ENCODE measurements at places on chromosomes 7 and 10.
A peak's percentile ranks its signal among the peaks of the same experiment; 100 is the strongest.

- no peak for DNase-seq
Measured at GRCh38 chr10:89351412-89351779, 23.6 kb downstream of the IFIT3 start.

GRCh38 chr7:116211006-116211912 is 920 bp downstream of the TES start:
- peak; percentile 68 for DNase-seq

DNA sequence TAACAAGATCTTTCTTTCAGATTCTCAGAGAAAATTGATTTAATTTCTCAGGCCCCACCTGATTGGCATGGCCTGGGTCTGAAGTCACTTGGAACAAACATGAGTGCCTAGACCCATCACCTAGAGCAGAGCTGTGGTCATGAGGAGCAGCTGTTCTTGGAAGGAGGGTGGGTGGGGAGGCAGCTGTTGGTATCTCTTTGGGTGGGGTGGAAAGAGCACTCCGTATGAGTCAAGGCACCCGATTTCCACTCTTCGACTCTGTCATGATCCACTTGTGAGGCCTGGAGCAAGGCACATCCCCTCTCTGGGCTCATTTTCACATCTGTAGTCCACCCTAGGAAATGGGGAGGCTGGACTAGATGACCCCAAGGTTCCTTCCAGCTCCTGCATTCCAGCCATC is 156.7 kb downstream of the C10orf105 start:
- DNase-seq = no peak

DNA sequence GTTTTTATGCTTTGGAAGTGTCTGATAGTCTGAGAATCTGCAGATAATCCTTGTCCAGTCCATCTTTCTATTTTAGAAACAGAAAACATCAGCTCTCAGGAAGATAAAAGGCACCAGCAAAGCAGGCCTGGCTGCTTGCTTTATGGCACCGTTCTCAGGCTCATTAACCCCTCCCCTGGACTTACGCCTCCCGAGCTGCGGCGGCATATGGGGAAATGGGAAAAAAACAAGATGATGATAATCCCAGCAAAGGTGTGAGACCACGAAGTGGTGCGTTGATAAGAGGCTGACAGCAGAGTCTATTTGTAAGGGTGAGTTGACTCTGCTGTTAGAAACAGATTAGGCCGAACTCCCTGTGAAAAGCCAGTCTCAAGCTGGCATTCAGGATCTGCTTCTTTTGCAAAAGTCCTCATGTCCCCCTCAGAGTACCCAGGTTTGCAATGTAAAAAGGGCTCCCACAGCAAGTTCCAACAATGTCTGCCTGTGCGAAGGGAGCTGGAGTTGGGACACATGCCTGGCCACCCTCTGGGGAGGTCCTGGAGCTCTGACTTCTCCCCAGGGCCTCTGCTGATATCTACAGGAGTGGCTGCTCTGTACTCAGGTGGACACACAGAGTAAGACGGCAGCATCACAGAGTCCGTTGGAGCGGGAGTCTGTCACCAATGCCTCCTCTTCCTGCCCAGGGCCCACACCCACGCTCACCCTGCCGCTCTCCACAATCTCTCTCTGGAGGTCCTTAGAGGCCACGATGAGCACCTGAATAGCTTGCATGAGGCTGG is 54.3 kb downstream of the SPDYE5 start:
- no peak for DNase-seq

DNA sequence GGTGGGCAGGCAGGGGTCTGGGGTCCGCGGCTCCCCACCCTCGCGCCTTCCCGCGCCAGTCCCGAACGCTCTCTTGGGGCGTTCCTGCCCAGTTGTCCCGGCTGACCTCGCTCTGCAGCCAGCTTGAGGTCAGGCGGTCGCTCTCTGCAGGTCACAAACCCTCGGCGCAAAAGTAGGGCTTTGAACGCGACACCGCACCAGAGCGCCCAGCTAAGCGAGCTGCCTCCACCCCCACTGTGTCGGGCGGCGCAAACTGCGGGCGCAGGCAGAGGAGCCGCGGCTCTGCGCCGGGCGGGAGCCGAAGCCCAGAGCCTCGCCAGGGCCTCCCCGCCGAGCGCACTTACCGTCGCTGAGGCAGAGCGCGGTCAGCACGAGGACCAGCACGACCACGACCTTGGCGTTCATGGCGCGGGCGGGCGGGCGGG is 284 bp downstream of the CXCL12 start:
- DNase-seq = peak; percentile 57

- DNase-seq = no peak
Measured at GRCh38 chr10:51034769-51035168, 39.5 kb upstream of the PRKG1 start.

- DNase-seq = no peak
Measured at GRCh38 chr10:1157615-1157933, 101.4 kb downstream of the WDR37 start.

DNA sequence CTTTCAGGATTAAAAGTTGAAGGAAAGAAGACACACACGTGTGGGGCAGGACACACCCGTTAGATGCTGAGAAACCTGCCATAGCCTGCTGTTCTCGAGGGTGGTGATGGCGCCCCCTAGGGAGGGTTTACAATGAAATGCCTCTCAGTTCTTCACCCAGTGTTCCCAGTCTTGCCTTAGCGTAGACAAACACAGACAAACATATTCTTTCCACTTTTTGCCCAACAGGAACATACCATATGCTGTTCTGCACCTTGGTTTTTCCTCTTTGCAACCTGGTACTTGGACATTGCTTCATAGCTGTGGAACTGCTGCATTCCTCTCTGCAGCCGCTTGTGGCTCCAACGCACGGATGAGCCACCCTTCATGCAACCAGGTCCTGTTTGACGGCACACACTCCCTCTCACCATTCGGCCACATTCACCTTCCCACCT is 23.3 kb upstream of the HSPA12A start:
- DNase-seq = no peak

DNA sequence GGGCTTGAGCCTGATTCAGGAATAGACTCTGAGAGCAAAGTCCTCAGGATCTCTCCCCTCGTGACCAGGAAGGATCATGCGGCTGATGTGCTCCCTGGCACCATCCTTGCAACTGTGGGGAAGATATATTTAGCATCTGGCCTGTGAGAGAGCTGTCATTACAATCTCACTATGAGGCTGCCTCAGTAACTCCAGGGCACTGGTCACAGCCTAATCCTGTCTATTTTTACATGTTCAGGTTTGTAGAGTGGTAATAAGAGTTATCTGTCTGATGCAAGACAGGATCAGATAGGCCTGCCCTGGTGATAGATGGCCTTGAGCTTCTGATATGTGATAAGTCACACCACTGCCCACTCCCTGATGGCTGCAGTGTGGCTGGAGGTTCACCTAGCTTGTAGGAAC is 50.7 kb downstream of the PPP1R3C start:
- DNase-seq = no peak

- no peak for DNase-seq
Measured at GRCh38 chr10:28302012-28302637, 739 bp downstream of the MPP7 start.

GRCh38 chr10:79001082-79001885 is 67.5 kb upstream of the ZMIZ1 start:
- DNase-seq = no peak

Data from SK-N-SH (cell line).